ENCODE measurements at places on chromosomes 3 and 15.

DNA sequence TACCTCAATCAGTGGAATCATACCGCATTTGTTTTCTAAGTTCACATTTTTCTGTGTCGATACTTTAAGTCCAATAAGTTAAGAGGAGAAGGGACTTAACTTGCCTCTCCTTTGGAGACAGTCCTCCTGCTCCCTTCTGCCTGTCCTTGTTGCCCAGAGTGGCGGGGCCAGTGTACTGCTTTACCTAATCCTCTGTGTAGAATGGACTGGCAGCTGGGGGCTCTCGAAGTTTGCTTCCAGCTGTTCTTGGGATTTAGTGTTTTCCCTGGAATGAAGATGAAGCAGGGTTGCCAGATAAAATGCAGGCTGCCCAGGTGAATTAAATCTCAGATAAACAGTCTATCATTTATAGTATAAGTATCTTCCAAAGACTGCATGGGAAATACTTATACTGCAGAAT lies 287.6 kb upstream of the C2CD4B start:
- no peak overlapping the region for H3K27ac ChIP-seq
- no peaks in the 10 kb centered on the region for H3K4me1 ChIP-seq

- no peak overlapping the region for H3K4me3 ChIP-seq
- no peak for DNase-seq
- H3K27ac ChIP-seq, result no peak overlapping the region
- no peaks in the 10 kb centered on the region for H3K4me1 ChIP-seq
- no peaks in the 10 kb centered on the region for H3K36me3 ChIP-seq
- no peaks in the 10 kb centered on the region for H3K27me3 ChIP-seq
These were observed 115.2 kb upstream of the TSC22D2 start for GRCh38 chr3:150292891-150293290.

DNA sequence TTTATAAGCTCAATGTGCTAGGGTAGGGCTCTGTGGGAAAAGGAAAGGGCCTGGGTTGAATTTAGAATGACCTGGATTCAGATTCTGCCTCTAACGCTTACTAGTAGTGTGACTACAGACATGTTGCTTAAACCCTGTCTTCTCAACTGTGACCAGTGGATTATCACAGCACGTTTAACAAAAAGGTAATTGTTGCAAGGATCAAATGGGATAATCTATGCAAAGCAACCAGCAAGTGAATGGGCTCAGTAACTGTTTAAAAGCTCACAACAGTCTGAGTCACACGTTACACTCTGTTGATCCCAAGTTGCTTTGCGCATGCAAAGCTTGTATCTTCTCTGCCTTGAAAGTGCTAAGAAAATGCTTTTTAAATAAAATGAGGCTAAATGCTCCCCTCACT lies 236.5 kb downstream of the IL20RB start:
- DNase-seq, result no peak
- no peak overlapping the region for H3K4me3 ChIP-seq
- H3K27ac ChIP-seq, result no peak overlapping the region

DNA sequence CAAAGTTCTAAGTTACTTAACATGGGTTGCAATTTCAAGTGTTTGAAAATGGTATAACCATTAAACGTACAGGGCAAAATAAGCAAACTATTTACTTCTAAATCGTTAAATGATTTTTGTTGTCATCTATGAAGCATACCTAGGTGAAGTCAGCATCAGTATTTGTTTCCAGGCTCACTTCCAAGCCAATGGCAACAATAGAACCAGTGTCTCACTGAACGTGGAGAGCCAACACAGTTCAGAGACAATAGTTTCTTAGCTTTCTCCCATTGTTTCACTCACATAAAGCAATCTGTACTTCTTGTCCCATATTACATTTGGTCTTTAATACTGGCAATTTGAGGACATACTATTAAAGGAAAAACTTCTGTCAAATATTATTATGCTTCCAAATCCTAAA lies 397.2 kb downstream of the MECOM start:
- no peak overlapping the region for H3K4me3 ChIP-seq
- H3K27me3 ChIP-seq, result no peaks in the 10 kb centered on the region
- DNase-seq, result no peak
- H3K27ac ChIP-seq, result no peak overlapping the region

DNA sequence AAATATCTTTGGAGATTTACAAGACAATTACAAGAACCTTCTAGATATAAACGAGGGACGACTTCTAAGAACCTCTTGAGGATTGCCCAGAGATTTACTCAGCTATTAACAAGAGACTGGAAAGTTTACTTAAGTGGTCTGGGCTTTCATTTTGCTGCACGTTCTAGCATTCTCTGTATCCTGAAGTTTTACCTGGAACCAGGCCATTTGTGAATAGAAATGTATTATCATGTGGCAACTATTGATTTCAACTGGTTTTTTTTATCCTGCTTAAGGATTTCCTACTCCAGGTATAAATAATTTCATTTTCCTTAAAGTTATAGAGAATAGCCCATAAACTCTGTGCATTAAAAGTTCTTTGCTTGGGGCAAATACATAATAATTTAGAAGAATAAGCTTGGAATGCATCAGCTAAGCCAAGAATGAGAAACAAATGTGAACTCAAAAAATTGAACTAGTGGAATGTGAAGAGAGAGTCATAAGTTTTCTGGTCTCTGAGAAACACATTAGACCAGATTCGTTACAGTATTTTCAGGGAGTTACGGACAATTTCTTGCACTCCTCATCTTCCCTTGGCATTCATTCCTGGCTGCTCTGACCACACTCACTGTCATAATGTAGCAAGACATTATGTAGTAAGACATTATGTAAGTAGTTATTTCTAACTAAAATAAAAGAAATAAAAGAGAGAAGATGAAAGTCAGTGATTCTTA lies 1.3 kb downstream of the AQP9 start:
- H3K27ac ChIP-seq, result no peak overlapping the region
- no peaks in the 10 kb centered on the region for H3K36me3 ChIP-seq
- no peaks in the 10 kb centered on the region for H3K4me1 ChIP-seq
- no peak overlapping the region for H3K4me3 ChIP-seq
- H3K27me3 ChIP-seq, result no peaks in the 10 kb centered on the region

- no peaks in the 10 kb centered on the region for H3K27me3 ChIP-seq
- H3K4me1 ChIP-seq, result no peaks in the 10 kb centered on the region
- no peak overlapping the region for H3K27ac ChIP-seq
- H3K36me3 ChIP-seq, result no peaks in the 10 kb centered on the region
These were observed 1108.3 kb downstream of the ROBO1 start for GRCh38 chr3:78659386-78659987.

- H3K36me3 ChIP-seq, result peaks cover 90% of the 10 kb centered on the region
- H3K27ac ChIP-seq, result no peak overlapping the region
These were observed 47.5 kb downstream of the UBP1 start for GRCh38 chr3:33392703-33393125.

- no peak overlapping the region for H3K4me3 ChIP-seq
- no peaks in the 10 kb centered on the region for H3K36me3 ChIP-seq
- no peaks in the 10 kb centered on the region for H3K27me3 ChIP-seq
These were observed 25.8 kb downstream of the COLQ start for GRCh38 chr3:15495461-15496340.

All from tibial nerve (tissue), 4 donors.